ENCODE measurements at places on chromosomes 3 and 15.

GRCh38 chr3:123284399-123285010 is 82.8 kb downstream of the SEC22A start:
- DNase-seq, result no peak

- DNase-seq, result no peak
Observed at GRCh38 chr3:136883967-136884720, 22.1 kb downstream of the NCK1 start.

GRCh38 chr3:128276146-128276435 is 122.8 kb downstream of the EEFSEC start:
- DNase-seq, result no peak

DNA sequence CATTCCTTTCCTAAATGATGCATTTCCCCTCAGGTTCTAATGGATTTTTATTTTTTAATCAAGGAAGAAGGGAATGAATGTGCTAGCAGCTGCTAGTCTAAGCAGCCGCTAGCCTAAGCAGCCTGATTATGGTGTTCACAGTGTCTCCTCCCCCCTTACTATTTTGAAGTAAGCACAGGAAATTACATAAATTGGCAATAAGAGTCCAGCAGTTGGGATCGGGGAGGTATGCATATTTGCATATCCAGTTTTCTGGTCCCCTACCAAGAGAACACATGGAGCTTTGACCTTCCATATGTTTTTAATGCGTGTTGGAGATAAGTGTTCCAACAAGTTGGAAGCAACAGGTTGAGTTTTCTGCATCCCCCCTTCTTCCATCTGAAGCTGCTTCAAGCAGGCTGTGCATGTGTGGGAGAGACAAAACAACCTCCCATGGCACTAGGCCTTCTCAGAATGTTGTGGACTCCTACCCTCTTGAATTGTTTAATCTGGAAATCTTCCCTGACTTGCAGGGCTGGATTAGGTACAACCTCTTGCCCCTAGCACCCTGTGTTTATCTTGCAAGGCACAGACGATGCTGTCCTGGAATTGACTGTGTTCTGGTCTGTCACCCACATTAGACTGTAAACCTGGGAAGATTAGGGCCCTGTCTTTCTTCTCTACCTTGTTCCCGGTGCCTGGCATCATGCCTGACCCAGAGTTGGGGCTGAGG is 124.8 kb upstream of the LRIG1 start:
- no peak for DNase-seq

- no peak for DNase-seq
Observed at GRCh38 chr3:31377045-31377642, 155.6 kb upstream of the STT3B start.

DNA sequence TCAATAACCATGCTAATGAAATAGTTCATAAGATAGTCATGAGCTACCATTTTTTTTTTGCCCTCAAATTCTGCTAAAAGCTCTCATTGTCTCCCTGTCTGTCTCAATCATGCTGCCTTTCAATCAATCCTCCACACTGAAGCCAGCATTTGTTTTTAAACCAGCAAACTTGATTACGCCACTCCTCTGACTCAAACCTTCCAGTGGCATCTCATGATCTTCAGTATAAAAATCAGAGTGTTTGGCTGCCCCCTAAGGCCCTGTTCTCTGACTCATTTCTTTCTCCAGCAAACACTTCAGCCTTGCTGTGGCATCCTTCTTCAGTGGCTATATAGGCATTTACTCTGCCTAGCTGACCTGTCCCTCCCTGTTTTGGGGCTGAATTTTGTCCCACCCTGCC is 36.0 kb upstream of the EOMES start:
- DNase-seq, result peak; percentile 57
